ENCODE measurements at places on chromosomes 12 and 14.

DNA sequence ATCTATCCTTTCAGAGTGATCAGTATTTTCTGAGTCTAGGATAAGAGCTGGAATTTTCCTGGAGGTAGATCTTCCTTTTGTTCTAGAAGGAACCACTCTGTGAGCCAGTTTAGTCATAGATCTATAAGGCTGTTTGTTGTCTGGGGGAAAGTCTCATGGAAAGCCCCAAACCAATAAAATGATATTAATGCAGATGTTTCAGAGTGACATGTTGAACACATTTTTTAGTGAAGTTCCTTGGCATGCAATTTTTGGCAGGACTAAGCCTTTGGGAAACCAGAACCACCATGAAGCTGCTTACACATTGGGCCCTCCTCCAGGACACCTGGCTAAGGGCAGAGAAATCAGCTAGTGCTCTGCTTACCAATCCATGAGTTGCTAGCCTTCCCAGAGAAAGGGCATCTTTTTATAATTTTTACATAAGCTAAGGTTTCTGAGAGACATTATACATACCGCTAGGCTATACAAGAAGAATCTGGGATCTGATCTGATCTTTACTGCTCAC is 101.5 kb upstream of the PCED1B start:
- no peak for DNase-seq

DNA sequence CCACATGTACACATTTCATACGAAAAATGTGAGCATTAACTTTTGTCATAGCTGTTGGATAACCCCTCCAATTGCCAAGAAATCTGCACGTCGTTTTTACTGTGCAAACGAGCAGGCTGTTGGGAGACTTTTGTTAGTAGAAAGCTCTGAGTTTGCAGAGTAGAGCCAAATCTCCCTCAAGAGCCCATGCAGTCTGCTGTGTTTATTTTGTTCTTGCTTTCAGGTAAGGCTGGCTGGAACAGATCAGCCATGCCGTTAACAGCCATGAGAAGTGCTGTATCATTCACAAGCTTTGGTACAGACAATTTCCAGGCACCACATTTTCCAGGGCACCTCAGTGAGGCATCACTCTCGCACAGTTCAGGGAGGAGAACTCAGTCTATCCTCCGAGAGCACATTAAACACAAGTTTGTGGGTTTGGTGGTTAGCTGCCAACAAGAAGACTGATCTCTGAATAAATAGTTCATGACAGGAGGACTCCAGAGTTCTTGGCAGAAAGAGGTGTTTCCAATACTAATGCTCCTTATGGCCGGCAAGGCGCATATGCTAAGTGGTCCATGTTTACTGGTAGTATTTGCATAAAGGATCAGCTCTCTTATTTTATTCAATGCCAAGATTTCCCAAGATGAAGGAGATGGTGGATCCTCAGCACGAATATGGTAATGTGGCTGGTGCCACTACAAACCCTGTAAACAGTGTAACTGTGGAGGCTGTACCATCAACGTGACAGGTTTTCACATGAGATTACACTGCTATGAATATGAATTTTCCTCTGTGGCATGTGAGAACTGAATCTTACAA is 30.3 kb upstream of the PELI2 start:
- DNase-seq: no peak

- no peak for DNase-seq
These were observed 34.3 kb downstream of the SERPINA3 start for GRCh38 chr14:94646481-94646880.

- DNase-seq: no peak
These were observed 177.4 kb downstream of the DICER1 start for GRCh38 chr14:94979891-94980290.

DNA sequence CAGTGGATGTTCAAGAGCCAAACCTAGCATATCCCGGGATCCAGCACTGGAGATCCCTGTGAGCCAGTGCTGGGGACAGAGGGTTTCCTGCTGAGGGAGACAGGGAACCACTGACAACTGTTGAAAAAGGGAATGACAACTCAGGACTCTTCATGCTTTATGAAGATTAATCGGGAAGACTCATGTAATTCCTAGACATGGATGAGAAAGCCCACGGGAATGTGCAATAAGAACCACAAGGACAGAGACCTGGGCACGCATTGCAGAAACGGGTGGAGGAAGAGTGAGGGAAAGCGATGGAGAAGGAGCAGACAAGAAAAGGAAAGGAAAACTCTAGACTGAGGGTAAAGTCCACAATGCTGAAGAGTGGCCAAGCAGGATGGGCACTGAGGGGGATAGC is 296.0 kb downstream of the PCNX1 start:
- no peak for DNase-seq

DNA sequence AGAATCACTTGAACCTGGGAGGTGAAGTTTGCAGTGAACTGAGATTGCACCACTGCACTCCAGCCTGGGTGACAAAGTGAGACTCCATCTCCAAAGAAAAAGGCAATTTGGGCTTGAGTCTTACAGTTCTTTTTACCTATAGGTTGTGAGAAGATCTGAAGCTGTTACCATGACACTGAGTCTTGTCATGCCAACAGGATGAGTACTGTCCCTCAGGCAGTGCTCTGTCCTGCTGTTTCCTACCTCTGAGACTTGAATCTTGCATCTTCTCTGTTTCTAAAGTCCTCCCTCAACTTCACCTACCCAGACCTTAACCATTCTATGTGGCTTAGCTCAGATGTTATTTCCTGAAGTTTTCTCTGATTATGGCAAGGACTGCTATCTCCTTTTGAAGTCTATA is 400.8 kb upstream of the PRICKLE1 start:
- no peak for DNase-seq

- DNase-seq: peak; percentile 54
These were observed 26.5 kb downstream of the BMP4 start for GRCh38 chr14:53929871-53930715.

- DNase-seq: no peak
These were observed 21.6 kb upstream of the FGF23 start for GRCh38 chr12:4401117-4401516.

DNA sequence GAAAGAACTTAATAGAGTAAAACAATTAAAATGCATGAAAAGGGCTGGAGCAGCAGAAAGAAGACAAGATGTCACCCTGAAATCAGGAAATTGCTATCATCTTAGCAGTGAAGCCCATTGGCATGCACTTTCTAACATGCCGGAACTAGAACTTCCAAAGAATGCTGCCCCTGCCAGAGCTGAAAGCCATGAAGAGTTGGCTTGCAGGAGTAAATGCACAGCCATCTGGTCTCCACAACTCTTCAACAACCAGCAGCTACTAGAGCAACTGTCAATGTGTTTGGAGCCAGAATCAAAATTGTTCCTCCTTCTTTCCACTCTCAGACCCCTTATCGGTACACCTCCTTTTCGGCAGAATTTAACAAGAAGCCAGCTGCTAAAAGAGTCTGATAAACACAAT is 414.1 kb downstream of the KCNH5 start:
- no peak for DNase-seq

DNA sequence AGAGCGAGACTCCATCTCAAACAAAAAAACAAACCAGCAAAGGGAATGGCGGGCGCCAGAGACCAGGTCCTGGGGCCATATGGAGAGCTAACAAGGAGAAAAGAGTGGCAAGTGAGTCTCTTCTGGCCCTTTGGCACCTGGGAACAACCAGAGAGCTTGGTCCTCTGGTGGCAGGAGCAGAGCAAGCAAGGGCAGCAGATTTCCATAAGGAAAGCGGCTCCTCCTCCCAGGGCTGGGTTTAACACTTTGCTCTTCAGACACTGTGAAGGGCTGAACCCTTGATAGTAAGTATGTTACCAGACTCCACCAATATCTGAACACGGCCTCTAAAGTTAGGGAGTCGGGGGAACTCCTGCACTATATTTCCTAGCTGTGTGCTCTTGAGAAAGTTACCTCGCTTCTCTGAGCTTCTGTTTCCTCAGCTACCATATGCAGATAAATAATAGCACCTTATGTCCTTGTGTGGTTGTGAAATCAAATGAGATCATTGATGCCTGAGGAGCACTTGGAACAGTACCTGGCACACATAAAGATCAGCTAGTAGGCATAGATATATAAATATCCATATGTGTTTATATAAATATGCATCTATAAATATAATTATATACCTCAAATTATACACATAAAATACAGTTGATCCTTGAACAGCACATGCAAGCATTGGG is 33.4 kb upstream of the PLEKHG6 start:
- no peak for DNase-seq

GRCh38 chr14:50812856-50813543 is 18.0 kb downstream of the NIN start:
- no peak for DNase-seq

GRCh38 chr12:119115296-119115905 is 63.3 kb upstream of the HSPB8 start:
- DNase-seq: no peak

GRCh38 chr14:29419736-29420135 is 507.9 kb downstream of the PRKD1 start:
- no peak for DNase-seq

DNA sequence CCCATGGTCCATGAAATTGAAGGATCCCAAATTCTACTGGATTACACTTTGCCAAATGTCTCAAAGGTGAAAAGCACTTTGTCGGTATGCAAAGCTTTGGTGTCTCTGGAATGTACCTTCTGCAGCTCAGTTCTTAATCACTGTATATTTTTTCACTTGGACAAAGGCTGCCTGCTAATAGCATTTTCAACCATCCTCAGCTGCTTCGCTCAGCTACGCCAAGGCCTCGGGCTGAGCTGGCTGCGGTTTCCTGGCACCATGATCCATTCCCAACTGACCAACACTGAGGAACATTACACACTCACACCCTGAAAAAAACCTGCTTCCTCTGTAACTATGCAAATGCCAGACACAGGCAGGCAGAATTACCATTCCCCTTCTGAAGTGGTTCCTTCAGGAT is 335.2 kb downstream of the DPF3 start:
- DNase-seq: no peak

- DNase-seq: no peak
These were observed 39.0 kb downstream of the CMKLR1 start for GRCh38 chr12:108299980-108300696.

- DNase-seq: no peak
These were observed 94.1 kb downstream of the SLC15A4 start for GRCh38 chr12:128729628-128730121.

- DNase-seq: no peak
These were observed 68.1 kb downstream of the ERC1 start for GRCh38 chr12:1059162-1059561.

DNA sequence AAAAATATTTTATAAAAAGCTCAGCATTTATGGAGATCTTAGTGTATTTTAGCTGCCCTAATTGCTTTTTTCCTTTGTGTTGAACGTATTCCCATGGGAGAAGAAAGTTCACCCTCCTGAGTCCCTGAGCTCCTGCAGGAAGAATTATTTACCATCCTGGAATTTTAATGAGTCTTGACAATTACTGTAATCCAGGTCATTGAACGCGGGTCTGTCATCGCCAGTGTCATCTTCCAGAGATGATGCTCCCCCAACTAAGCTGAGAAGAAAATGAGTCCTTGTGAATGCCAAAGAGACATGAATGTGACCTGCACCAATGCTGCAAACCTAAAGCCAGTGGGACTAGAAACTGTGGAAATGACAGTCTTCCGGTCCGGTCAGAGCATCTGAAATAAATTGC is 129.5 kb downstream of the FBXL14 start:
- no peak for DNase-seq

- DNase-seq: no peak
These were observed 16.6 kb downstream of the FBRSL1 start for GRCh38 chr12:132506328-132507160.

- no peak for DNase-seq
These were observed 298.4 kb downstream of the SYT1 start for GRCh38 chr12:79162948-79163347.

- DNase-seq: no peak
These were observed 45.7 kb upstream of the VRK1 start for GRCh38 chr14:96751505-96751904.

- DNase-seq: no peak
These were observed 50.9 kb downstream of the ZFP36L1 start for GRCh38 chr14:68741839-68742470.

DNA sequence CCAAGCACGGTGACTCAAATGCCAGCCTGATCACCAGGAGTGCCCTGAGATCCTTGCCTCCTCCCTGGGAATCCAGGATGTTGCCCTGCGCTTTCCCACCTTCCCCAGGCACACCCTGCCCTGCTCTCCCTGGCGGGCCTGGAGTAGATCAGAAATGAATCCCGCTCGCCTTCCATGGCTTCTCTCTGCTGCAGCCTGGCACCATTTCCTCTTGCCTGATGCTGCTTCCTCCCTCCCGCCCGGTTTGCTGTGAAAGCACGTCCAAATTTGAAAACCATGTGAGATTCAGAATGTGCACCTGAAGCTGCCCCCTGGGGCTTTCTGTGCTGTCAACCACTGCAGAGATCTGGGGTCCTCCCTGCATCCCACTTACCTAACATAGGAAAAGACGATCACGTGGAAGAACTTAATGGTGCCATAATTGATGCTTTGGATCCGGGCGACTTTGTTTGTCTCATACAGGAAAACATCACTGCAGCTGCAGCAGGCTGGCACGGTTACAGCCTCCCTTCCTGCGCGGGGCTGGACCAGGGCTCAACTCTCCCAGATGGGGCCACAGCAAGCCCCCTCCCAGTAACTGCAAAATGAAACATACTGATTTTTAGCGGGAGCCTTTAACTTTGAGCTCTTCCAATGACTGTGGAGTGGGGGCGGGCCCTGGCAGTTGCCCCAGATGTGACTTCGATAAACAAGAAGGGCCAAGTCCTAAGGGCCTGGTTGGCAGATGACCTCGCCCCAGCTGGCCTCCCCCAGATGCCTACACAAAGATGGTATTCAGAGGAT is 24.9 kb upstream of the C12orf76 start:
- DNase-seq: peak; percentile 49

DNA sequence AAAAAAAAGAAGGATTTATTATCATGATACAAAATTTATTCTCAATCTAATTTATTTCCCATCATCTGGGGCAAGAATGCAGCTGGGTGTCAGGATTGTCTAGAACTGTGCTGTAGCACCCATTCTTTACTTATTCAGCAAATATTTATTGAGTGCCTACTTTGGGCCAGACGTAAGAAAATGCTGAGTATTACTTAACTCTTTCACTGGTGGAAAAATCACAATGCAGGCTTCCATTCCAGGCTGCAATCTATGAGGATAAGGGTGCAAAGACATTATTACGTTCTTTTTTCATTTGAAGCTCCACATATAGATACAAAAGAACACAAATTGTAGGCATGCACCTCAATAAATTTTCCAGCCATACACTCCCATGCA is 86.0 kb upstream of the CDKN3 start:
- no peak for DNase-seq

- DNase-seq: no peak
These were observed 38.3 kb upstream of the FAR2 start for GRCh38 chr12:29110506-29111442.

Measured in NCI-H1417 treated with DMSO at 0.1 percent for 48 hours (cell line).